ENCODE measurements at places on chromosomes 16 and 17.
A peak's percentile ranks its signal among the peaks of the same experiment; 100 is the strongest.

GRCh38 chr17:42744283-42744805 lies 496 bp downstream of the EZH1 start:
- DNase-seq, result peak; percentile 65

DNA sequence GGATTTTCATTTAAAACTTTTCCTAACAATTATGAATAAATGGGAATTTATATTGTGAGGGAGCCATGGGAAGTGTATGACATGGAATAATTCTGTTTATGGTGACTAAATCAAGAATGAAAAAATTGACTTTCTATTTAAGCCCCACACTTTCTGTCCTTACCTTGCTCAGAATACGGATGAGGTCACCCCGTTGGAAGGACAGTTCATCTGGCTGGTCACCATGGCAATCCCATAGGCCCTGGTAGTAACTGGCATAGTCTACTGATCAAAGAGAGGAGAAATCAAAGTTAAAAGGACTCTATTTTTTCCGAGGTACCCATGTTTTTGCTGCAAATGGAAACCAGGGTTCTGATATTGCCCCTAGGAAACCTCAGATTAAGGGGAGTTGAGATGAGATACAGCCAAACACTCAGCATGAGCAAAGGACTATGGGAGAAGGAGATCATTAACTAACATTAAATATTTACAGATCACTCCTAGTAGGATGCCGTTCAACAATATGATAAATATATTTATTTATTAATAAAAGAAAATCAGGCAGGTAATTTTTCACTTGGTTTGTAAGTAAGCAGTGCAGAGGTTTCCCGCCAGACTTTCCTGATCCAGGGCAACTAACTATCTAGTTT lies 54.9 kb downstream of the SNX11 start:
- no peak for DNase-seq

- DNase-seq, result no peak
Observed at GRCh38 chr16:46768809-46769208, 20.7 kb upstream of the MYLK3 start.

- no peak for DNase-seq
Observed at GRCh38 chr16:26457882-26458281, 608.8 kb upstream of the C16orf82 start.

DNA sequence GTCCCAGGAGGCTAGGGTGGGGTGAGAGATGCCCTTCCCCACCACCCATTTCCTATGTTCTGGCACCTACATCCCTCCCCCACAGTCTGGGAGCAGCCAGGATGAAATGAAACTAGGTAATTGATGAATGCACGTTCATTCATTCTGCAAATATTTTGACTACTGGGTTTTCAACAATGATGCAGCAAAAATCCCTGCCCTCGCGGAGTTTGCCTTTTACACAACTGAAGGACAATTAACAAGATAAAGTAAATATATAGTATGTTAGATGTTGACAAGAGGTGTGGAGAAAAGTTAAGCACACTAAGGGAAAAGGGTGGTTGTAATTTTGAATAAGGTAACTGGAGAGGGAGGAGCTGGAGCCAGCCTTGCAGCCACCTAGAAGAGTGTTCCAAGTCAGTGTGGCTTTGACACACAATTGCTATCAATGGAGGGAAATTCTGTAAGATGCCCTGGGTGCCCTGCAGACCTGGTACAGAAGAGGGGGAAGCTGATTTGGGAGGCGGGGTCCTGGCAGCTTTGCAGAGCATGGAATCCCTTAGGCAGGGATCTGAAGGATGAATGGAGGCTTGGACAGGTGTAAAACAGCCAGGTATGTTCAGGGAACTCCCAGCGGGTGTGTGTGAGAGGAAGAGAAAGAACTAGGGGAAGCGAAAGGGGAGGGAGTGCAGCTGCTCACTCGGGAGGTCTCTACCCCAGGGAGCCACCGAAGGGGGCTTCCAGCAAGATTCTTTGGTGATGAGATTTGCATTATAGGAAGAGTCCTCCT lies 2.5 kb downstream of the TMEM92 start:
- DNase-seq, result no peak

DNA sequence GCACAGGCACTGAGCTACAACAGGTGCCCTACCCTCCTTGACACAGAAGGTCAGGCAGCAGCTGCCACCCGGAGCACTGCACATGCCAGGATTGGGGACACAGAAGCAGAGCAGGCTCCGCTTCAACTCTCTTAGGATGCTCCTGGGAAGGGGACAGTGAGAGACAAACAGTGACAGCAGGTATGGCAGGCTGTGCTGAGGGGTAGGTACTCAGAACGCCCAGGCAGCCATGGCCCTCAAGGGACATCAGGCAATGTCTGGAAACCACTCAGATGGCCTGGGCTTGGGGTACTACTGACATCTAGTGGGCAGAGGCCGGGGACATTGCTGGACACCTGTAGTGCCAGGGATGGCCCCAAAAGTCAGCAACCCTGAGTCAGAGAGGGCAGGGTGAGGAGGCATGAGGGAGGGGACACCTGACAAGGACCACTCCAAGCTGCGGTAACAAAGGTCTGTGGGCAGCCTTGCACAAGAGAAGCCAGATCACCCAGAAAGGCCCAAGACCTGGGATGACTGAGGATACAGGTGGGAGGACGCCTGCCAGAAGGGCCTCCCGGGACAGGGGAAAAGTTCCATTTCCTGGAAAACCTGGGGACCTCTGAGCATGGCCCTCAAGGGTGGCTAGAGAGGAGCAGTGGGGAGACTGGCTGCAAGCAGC lies 21.2 kb downstream of the PEMT start:
- peak; percentile 61 for DNase-seq
